Brain microvascular endothelial cell (primary cell): ENCODE measurements at places on chromosomes 3 and 15.

- DNase-seq = peak; percentile 47
Measured at GRCh38 chr3:5122741-5123706, 932 bp downstream of the ARL8B start.

DNA sequence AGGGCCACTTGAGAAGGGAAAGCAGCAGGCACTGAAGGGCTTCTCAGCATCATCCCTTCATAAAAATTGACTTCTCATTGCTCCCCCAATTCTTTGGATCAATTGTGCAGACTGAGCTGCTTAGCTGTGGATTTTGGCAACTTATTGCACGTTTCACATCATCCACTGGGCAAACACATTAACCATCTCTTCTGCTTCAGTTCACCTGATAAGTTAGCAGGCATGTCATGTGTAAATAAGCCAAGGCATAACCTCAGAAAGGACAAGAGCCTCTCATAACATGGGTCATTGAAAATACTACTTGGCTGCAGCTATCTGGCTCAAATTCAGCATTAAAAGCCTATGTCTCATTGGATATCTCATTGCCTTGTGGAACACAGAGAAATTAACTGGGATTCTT, 366.5 kb downstream of the LRRC3B start:
- no peak for DNase-seq

DNA sequence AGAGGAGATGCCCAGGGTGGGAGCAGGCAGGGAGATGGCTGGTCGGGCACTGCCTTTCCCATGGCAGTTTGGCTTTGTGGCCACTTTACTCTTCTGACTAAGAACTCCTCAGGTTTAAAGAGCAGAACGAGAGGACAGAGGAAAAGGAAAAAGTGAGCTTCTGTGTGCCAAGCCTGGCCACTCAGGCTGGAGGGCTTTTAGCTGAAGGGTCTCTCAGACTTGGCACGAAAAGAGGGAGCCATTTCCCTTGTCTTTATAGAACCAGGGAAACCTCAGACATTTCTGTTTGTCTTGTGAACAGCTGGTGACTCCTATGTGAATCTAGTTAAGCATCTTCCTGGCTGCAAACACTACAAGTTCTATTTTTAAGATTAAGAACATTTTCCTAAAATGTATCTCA, 23.3 kb upstream of the PSMD6 start:
- DNase-seq = no peak

GRCh38 chr3:177448987-177449359, 251.7 kb upstream of the TBL1XR1 start:
- DNase-seq = no peak

- DNase-seq = no peak
Measured at GRCh38 chr3:13972679-13973379, 93.0 kb upstream of the WNT7A start.

DNA sequence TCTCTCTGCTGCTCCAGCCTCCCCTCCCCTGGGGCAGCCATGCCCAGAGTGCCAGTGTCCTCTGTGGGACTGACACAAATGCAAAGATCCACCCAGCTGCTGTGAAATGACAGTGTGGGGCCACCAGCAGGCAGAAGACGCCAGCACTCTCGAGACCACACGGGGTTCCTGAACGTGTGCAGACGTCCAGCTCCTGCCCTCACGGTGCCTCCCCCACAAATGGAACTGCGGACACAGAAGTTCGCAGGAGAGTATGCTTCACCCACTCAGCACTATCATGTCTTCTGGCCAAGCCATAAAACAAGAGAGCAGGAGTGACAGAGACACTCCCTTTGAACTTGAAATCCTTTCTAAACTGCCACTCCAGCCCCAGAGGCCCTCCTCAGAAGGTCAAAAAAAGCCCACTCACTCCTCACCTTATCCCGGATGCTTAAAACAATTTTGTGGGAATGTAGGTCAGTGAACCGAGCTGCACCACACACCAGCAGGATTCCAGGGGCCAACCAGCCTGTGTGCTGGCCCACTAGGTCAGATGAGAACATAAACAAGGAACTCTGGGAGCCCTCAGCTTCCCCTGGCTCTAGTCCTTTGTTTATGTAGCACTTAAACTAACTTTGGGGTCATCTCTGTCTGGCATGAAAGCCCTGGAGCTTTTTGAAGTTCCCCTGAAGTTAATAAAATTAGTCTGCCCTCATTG, 112.6 kb downstream of the DNAJB8 start:
- peak; percentile 25 for DNase-seq

DNA sequence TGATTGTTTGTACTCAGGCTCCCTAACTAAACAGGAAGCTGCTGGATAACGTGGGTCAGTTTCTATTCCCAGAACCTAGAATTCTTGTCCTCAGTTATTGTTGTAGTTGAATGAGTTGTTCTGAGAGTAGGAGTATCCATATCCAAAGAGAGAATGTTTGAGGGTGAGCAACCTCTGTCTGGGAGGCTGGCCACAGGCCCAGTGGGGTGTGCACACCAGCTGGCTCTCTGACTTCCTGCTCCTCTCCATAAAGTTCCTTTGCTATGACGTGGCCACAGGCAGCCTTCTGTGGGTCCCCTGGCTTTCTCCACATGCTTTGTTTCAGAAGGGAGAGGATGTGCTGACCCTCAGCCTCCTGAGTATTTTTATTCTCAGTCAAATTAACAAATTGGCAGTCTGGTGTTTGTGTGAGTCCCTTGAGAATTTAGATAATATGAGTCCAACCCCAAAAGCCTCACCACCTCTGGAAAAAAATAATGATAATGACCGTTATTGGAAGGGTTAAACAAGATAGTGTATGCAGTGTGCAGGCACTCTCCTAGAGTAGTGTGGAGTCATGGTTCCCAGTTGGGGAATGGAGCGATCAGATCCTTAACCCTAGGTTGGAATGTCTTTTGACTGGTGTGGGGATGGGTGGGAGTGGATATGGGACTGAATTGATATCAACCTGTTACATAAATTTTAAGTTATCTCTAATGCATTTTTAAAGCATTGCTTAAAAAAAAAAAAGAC, 47.6 kb upstream of the MED12L start:
- DNase-seq = peak; percentile 97

GRCh38 chr3:186053954-186054791, 54.7 kb downstream of the ETV5 start:
- peak; percentile 32 for DNase-seq

- DNase-seq = no peak
Measured at GRCh38 chr3:60228823-60229222, 1022.4 kb downstream of the FHIT start.

DNA sequence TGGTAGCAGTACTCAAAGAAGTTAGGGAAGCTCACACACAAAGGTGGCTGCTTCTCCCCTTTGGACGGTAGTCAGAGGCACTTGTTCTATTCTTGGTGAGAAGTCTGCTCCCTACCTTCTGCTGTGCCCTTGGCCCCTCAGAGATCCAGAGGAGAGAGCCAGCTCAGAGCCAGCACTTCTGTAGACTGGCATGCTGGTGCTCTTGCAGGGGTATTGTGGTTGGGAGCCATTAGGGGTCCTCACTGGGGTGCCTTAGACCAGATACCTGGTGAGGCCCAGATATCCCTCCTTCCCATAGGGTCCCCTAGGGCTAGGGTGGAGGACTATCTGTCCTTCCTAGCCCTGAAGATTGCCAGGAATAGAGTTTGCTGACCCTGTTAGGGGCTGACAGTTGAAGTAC, 140.6 kb downstream of the EEFSEC start:
- DNase-seq = no peak

- no peak for DNase-seq
Measured at GRCh38 chr3:46393554-46394434, 13.1 kb downstream of the CCR5AS start.
